Spleen (tissue), 13 donors: ENCODE measurements at places on chromosomes 7 and 10.

DNA sequence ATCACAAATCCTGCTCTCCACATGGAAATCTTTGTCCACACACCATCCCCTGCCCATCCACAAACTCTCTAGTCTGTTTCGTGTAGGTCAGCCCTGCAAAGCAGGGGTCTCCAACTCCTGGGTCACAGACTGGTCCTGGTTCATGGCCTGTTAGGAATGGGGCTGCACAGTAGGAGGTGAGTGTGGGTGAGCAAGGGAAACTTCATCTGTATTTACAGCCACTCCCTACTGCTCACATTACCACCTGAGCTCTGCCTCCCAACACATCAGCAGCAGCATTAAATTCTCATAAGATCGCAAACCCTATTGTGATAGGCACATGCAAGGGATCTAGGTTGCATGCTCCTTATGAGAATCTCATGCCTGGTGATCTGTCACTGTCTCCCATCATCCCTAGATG is 242.1 kb downstream of the FGFR2 start:
- no peak for DNase-seq

DNA sequence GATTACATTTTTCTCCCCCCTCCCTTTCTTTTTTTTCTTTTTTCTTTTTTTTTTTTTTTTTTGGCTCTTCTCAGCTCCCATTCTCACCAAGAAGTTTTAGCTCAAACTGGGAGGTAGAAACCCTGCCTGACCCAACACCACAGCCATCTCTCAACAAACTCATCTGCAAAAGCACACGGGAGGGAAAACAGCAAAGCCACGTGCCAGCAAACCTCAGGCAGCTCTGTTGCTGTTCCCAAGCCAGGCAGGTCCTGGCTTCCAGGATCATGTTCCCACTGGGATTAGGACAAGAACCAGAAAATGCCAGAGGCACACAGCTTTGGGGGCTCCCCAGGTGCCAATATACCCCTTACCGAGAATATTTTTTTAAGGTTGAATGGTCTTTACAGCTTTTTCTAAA is 56.7 kb downstream of the ITIH5 start:
- DNase-seq: no peak

DNA sequence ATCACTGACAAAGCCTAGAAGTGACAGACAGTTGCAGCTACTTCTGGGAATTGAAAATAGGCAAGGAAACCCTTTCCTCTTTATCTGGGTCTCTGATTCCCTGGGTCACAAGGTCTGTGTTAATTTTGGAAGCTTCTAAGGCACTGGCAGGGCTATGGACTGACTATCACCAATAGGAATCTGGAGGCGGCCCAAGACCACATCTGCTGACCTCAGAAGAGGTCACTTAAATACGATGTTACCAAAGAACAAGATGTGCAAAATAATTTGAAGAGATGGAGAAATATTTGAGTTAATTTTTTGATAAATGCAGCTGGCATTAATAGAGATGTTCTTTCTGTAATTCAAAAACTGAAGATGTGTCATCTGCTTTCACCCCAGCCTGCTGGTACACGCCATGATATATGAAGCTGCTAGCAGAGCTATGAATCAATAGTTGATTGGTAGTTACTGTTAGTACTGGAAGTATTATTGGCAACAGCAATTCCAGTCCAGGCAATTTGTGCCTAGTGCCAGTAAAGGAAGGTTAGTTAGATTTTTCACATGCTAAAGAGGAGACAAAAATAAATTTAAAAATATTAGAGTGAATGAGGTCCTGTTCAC is 5.5 kb upstream of the STEAP4 start:
- DNase-seq: no peak

DNA sequence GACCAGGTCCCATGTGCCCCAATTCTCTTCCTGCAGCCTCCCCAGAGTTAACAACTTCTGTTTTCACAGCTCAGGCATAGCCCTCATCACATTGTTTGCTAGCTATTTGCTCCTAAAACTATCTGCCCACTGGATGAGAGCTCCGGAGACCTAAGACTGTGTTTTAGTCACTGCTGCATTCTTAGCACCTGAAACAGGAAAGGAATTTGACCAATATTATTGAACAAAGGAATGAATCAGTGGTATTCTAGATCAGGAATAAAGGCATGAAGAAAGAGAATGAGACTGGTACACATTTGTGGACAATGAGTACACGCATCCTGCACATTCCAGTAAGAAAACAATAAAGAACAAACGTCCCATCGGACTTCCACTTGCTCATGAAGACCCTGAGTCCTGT is 54.8 kb downstream of the PPP1R17 start:
- no peak for DNase-seq

- no peak for DNase-seq
These were observed 321.2 kb downstream of the FRMD4A start for GRCh38 chr10:14009371-14010100.

GRCh38 chr7:25109276-25109675 is 15.8 kb downstream of the CYCS start:
- DNase-seq: no peak

DNA sequence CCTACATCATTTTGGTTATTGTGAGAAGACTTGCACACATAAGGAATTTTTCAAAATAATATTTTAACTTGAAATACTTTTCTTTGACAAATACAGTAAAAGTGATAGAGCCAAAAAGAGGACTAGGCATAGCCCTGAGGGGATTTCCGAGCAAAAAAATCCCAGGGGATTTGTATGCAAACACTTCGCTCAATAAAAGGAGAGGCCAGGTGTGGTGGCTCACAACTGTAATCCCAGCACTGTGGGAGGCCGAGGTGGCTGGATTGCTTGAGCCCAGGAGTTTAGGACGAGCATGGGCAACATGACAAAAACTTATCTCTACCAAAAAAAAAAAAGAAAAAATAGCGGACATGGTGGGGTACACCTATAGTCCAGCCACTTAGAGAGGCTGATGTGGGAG is 193.0 kb downstream of the PCDH15 start:
- DNase-seq: no peak

DNA sequence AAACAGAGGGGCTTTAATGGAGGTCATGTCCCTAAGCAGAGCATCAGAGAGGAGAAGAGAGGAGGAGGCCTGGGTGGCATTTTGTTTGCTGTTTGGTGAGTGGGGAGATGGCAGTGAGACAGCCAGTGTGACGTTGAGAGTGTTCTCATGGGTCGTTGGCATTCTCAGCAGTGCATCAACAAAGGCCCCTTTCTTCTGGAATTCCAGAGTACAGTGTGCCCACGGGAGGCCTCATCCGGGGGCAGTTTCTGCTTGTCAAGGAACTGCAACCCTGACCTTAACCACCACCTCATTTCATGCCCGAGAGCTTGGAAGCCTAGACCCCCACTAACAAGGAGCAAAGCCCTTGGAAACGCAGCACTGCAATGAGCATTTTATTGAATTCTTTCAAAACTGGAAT is 92.9 kb downstream of the CELF2 start:
- no peak for DNase-seq

DNA sequence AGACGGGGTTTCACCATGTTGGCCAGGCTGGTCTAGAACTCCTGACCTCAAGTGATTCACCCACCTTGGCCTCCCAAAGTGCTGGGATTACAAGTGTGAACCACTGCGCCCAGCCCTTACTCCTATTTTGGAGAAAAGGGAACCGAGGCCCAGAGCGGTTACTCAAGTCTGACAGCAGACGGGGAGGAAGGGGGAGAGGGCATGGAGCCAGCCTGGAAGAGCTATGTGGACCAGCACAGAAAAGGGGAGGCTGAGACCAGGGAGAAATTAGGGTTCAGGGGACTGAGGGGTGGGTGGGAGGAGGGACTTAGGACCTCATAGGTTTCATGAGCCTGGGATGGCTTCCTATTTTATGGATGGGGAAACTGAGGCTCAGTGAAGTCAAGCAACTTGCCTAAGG is 1.5 kb downstream of the SFRP5 start:
- DNase-seq: no peak

DNA sequence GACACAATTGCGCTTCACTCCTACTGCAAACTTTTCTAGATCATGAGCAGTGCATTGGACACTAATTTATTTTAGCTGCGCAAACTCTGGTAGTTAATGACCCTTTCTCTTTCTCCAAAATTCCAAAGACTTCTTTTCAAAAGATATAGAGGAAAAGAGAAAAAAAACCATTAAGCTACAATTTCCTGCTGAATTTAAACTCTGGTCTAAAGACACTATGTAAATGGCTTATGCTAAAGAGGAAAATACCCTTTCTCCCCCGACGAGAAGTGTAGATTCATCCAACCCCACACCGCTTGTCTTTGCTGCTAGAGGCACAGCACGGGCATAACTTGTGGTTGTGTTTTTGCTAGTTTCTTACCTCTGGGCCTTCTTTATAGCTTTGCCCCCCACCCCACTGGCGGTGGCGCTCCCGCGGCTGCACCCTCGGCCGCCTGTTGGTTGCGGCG is 84.1 kb downstream of the SNX10 start:
- no peak for DNase-seq

DNA sequence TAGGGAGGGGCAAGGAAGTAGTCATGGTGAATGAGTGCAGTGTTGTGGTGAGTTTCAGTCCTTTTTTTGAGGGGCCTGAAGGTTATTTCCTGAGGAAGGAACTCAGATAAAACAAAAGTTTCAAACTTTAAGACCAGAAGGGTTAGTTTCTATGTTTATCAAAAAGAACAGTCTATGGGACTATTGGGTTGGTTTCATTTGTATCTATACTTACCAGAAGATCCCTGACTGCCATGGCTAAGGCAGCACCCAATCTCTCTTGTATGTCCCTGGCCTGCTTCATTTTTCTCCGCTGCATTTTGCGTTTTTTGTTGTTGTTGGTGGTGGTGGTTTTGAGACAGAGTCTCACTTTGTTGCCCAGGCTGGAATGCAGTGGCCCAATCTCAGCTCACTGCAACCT is 19.3 kb upstream of the GAD2 start:
- DNase-seq: no peak

- no peak for DNase-seq
These were observed 419.5 kb downstream of the PAXIP1 start for GRCh38 chr7:154583454-154583853.

DNA sequence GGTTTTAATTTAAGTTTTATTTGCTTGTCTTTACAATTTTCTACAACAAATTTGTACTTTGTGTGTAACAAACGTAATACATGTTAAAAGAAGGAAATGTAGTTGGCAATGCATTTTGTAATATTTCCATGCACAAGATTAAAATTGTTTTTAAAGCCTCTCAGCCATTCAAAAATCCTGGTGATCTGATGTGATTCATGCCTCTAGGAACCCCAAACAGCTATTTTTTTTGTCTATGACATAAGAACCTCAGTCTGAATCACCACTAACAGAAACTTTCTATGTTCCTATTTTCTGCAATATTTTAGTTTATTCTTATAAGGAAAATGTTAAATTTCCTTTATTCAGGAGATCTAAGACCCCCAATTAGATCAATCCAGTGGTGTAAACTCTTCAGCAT is 183.1 kb upstream of the YAE1 start:
- no peak for DNase-seq

DNA sequence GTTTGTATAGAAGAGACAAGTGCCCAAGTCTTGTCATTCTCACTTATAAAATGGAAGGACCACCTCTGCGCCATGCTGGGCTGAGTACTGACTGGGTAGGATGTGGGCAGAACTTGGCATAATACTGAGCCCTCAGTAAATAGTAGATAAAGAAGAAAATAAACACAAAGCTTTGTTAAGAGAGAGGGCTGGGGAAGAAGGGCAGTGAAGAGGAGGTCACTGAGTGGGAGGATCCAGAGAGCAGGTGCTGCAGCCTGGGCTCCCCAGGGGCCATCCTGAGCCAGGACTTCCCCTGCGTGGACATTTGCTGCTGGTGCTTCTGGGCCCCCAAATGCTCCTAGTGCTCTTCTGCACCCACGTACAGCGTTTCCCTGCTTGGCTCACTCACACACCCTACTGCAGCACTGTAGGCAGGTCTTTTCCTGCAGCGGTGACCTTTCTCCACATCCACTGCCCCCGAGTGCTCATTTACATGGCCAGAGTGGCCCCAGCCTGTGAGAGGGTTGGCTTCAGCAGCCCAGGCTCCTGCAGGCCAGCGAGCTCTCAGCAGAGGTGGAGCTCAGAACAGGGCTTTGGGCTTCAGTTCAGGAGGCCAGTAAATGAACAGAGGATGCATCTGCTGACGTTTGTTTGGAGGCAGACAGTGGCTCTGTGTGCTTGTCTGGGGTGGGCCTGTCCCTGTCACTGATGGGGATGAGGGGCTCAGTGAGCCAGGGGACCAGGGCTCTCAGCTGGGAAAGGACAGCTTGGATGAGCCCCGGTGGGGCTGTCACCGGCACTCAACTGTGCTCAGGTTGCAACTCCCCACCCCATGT is 164.6 kb downstream of the ADARB2 start:
- no peak for DNase-seq

DNA sequence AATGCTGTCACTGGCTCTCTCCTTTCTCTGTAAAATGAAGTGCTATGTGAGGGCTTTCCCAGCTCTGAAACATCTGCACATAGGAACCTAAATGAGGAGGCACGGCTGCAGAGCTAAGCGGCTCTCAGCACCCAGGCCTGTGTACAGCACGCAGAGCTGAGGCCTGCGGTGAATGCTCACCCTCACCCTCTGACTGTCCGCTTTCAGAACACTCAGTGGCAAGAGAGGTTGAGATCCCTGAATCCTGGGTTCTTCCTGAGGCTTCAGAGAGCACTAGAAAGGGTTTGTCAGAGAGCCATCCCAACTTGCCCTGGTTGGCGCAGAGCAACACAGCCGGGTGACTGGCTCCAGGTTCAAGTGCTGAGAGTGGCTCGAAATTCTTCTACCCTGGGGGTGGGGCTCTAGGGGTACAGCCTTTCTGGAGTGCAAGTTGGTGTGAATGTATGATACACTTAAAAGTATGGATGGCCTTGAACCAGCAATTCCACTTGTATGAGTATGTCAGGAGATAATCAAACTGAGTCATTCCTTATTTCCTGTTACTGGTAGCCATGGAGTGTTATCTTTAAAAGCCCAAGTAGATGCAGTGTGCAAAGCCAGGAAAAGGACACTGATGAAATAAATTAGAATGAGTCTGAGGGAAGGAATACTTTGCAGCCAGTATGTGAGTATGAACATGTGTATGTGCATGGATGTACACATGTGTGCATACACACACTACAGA is 1.7 kb upstream of the CCDC201 start:
- no peak for DNase-seq

- DNase-seq: no peak
These were observed 12.2 kb downstream of the DGKI start for GRCh38 chr7:137834552-137834951.

GRCh38 chr7:90119178-90119971 is 34.9 kb upstream of the STEAP1 start:
- peak; percentile 69 for DNase-seq

GRCh38 chr7:92949748-92950147 is 113.4 kb upstream of the CDK6 start:
- DNase-seq: no peak

GRCh38 chr7:134724606-134725005 is 54.8 kb upstream of the CALD1 start:
- no peak for DNase-seq

- DNase-seq: no peak
These were observed 2.0 kb downstream of the YWHAG start for GRCh38 chr7:76356823-76357222.

DNA sequence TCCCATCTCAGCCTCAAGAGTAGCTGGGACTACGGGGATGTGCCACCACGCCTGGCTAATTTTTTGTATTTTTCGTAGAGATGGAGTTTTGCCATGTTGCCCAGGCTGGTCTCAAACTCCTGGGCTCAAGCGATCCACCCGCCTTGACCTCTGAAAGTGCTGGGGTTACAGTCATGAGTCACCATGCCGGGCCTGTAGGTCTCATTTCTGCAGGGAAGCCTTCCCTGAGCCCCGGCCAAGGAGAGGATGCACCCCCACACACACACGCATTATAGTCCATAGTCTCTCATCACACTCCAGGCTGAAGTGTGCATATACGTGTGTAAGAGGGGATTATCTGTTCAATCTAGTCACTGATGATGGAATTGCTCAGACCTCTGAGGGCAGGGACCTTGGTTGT is 29.3 kb downstream of the KCNMA1 start:
- DNase-seq: no peak

- no peak for DNase-seq
These were observed 47.8 kb upstream of the JAZF1 start for GRCh38 chr7:28228396-28228795.
